ENCODE measurements at places on chromosomes 13 and 19.

GRCh38 chr13:48621056-48621455, 32.7 kb upstream of the CYSLTR2 start:
- no peak for DNase-seq

DNA sequence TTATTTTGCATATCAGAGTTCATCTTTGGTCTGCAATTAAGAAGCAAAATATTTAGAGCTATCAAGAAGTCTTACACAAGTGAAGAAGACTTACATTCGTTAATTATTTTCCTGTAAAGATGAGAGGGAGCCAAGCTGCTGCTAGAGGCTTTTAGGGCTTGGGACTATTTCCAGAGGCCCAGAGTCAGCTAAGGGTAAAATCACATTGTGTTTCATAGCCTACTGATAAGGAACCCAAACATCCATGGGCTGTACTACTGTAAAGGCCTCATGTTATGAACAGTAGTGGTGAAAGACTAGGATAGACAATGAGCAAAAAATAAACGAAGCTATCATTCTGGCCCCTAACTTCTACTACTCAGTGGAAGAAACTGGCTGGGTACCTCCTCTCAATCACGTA, 10.9 kb upstream of the TEX30 start:
- DNase-seq: no peak

- DNase-seq: no peak
These were observed 830.2 kb upstream of the SPRY2 start for GRCh38 chr13:81171065-81171647.

GRCh38 chr13:50917572-50917971, 8.0 kb downstream of the RNASEH2B start:
- no peak for DNase-seq

DNA sequence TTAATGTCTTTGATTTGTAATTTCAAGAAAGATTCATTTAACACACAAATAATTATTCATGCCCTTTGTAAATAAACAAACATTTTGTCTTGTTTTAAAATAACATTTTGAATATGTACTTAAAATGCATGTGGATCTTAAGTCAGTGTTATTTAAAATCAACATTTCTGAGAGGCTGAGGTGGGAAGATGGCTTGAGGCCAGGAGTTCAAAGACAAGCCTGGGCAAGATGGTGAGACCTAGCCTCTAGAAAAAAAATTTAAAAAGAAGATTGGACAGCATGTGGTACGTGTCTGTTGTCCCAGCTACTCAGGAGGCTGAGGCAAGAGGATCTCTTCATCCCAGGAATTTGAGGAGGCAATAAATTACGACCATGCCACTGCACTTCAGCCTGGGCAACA, 1268.2 kb downstream of the SLITRK1 start:
- no peak for DNase-seq

DNA sequence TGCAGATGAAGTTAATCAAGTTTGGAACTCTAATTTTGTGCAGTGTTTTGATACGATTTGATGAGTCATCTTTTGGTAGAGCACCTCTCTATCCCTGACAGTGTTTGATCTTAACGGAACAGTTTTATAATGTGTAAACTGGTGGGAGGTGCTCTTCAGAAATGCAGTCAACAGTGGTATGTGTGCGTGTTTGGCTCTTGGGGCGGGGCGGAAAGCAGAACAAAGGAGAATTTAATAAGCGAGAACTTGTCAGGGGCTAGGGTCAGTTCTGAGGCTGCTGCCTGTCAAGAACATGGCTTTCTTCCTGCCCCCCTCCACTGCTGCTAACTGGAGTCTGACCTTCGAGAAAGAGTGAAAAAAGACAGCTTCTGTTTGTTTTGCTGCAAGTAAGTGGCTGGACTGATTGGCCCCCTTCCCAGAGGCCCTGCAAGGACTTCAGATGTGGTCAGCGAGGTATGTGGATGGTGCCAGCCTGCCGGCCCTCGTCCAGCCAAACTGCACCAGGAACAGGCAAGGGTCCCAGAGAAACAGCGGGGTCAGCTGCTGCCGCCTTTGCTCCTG, 40.8 kb downstream of the BBC3 start:
- peak; percentile 38 for DNase-seq

GRCh38 chr19:15197275-15197941, 3.4 kb downstream of the NOTCH3 start:
- DNase-seq: no peak

DNA sequence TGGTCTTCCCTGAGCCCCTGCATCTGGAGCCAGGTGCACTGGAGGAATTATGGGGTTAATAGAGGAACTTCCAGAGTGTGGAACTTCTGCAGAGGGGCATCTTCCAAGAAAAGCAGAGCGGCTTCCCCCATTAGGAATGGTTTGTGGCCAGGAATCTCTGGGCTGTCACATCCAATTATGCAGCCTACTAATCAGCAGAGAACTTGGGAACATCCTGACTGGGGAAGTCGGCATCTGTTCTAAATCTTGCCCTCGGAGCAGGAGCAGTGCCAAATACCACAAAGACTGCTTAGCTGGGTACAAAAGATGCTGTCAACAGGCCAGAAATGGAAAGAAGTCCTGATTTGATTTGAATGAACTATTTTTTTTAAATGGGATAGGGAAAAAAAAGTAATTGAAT, 435.1 kb downstream of the ZNF536 start:
- no peak for DNase-seq

DNA sequence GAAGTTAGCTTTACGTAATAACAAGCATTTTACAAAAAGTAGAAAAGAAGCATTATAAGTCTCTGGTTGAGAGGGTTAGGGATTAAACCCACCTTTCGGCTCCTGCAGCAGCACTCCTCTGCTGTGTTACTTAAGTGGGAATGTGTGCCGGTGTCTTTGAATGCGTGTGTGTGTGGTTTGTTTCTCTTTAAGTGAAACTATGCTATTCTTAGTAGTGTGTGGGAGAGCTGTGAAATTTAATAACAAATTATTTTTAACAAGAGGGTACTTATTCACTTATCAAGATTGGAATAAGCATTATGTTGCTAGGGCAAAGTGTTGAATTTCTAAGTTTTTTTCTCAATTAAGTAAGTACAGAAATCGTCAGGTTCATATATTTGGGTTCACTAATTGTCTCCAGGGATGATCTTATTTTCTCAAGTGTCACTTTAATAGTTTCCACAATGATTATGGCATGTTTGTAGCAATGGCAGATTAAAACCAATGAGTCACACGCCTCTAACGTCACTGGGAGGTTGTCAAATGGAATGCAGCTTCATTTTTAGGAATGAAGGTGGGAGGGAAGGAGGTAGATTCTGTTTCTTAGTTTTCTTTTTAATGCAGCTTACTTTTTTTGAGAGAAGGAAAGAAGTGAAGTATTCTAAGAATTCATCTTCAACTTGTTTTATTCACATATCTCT, 151.3 kb downstream of the LMO7 start:
- DNase-seq: no peak

GRCh38 chr19:13701624-13702023, 62.7 kb upstream of the MRI1 start:
- no peak for DNase-seq

- no peak for DNase-seq
These were observed 186.9 kb downstream of the OLFM4 start for GRCh38 chr13:53215563-53215962.

DNA sequence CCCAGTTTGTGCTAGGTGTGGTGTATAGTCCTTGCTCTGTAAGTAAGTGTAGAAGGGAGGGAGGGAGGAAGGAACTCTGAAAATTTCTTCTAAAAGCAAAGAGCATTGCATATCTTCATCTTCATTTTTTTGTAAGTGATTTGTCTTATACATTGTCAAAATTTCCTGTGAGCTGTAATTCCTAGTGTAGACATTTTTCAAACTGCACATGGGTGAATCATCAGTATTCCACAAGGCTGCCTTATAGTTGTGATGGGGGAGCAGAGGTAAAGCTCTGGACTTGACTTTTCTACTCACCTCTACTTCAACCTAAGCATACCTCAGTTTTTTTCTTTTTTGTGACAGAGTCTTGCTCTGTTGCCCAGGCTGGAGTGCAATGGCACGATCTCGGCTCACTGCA, 86.9 kb downstream of the CDK8 start:
- DNase-seq: no peak

DNA sequence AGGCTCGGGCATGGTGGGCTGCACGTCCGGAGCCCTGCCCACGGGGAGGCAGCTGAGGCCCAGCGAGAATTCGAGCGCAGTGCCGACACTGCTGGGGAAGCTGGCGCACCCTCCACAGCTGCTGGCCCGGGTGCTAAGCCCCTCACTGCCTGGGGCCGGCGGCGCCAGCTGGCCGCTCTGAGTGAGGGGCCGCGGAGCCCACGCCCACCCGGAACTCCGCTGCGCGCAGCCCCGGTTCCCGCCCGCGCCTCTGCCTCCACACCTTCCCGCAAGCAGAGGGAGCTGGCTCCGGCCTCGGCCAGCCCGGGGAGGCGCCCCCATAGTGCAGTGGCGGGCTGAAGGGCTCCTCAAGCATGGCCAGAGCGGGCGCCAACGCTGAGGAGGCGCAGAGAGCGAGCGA, 2080.4 kb downstream of the PCDH9 start:
- no peak for DNase-seq

- DNase-seq: no peak
These were observed 1.5 kb downstream of the CERS1 start for GRCh38 chr19:18894254-18895037.

GRCh38 chr13:58884353-58885209, 1253.0 kb downstream of the PCDH17 start:
- no peak for DNase-seq

DNA sequence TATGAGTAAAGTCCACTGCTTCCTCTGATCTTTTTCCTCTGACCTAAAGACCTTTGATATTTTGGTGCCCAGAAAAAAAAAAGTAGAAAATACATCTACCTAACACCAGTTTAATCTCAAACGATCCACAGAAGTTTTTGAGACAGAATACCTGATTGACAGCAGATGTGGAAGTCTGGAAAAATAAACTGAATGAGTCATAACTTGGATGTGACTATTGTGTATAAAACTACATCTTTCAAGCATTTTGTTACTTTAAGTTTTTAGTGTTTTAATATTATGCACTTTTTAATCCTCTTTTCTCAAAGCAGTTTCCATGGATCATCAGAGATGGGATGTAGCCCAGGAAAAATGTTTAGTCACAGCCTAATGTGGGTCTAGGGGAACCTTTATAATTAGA, 216.1 kb downstream of the SLITRK1 start:
- no peak for DNase-seq

GRCh38 chr13:107020393-107020792, 452.5 kb upstream of the ARGLU1 start:
- no peak for DNase-seq

GRCh38 chr13:66977161-66977560, 253.0 kb downstream of the PCDH9 start:
- DNase-seq: no peak

DNA sequence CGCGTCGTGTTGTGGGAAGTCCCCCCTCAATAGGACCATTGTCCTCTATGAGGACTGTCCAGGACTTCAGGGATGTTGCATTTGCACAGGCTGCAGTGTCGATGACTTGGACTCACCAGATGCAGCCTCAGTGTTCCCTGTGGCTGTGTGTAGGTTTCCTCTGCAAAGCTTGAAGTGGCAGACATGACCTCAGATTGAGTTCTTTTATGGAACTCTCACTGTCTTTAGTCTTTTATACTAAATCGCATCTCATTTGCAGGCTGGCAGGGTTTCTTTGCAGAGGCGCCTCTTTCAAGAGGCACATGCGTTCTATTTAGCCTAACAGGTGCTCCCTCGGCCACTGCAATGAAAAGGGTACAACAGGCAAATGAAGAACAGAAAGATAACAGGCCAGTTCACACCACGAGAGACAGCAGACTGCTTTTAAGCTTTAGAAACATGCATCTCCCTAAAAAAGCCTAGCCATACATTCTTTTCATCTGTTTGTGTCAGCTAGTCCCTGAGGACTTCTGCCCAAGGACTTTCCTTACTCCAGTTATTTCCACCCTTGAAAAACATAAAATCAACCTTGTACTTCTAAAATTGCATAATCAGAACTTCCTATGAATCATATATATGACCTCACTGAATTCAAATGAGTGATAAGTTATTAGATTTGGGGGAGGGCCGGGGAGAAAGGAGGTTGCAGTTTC, 118.4 kb downstream of the RAB20 start:
- no peak for DNase-seq

- no peak for DNase-seq
These were observed 182.9 kb downstream of the SLITRK6 start for GRCh38 chr13:85616275-85616674.

GRCh38 chr13:45055198-45055901, 65.0 kb upstream of the GTF2F2 start:
- no peak for DNase-seq

GRCh38 chr19:6730153-6730804, 7.1 kb downstream of the GPR108 start:
- DNase-seq: no peak

DNA sequence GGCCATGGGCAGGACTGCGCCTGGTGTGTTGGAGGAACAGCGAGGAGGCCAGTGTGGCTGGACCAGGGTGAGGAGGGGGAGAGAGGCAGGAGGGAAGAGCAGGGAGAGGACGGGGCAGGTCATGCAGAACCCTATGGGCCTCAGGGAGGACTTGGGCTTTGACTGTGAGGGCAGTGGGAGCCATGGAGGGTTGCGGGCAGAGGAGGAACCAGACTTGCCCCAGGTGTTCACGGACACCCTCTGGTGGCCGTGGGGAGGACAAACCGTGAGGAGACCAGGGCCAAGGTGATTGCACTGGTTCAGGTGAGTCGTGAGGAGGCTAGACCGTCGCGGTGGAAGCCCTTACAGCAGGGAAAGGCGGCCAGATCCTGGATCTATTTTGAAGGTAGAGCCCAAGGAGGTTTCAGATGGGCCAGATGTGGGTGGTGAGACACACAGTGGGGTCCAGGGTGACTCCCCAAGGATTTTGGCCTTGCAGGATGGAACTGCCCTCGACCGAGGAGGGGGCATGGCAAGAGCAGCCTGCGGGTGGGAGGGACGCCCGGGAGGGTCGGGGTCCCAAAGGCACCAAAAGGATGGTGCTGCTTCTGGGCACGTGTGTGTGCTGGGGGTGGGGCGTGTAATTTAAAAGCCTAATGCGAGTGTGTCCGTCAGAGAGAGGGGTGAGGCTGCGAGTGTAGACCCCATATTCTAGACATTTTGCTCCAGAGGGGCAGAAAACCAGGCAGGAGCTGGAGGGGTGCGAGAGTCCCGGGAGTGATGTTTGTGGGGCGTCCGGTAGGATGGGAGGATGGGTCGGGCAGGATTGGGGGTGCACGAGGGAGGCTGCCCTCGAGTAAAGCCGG, 2.7 kb upstream of the REXO1 start:
- DNase-seq: no peak

GRCh38 chr13:101417043-101417406, 717 bp upstream of the NALCN start:
- DNase-seq: no peak

- no peak for DNase-seq
These were observed 151.9 kb downstream of the LACC1 start for GRCh38 chr13:44031555-44031954.

DNA sequence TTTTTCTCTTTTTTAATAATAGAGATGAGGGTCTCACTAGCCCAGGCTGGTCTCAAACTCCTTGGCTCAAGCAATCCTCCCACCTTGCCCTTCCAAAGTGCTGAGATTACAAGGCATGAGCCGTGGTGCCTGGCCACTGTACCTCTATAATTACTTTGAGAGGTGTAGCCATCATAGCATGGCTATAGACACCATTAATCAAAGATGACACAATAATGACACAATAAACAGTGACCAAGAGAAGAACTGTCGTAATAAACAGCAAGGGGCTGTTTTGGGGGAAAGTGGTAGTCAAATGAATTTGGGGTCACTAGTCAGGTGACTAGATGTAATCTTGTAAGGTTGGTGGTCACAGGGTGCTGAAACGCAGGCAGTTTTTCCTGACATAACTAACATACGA, 30.4 kb downstream of the KLF5 start:
- no peak for DNase-seq

Data from activated CD4-positive, alpha-beta T cell treated with anti-CD3 and anti-CD28 coated beads, Interleukin-2, amount 50 U/mL, for 24 hours (primary cell).